ENCODE measurements at places on chromosomes 12 and 14.

GRCh38 chr12:111454311-111454710 lies 48.6 kb downstream of the SH2B3 start:
- no peak for DNase-seq

DNA sequence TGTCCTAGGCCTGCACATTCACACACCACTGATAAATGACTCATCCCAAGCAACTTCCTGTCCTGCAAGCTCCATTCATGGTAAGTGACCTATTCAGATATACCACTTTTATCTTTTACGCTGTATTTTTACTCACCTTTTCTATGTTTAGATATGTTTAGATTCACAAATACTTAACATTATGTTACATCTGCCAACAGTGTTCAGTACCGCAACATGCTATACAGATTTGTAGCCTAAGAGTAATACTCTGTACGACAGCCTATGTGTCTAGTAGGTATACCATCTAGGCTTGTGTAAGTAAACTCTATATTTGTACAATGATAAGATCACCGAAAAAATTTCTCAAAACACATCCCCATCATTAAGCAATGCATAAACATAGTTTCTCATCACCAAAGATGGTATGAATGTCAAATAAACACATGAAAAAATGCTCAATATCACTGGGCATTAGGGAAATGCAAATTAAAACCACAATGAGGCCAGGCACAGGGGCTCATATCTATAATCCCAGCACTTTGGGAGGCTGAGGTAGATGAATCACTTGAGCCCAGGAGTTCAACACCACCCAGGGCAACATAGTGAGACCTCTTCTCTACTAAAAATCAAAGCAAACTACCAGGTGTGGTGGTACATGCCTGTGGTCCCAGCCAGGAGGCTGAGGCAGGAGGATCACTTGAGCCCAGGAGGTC lies 20.7 kb downstream of the ATXN2 start:
- DNase-seq, result no peak

- no peak for DNase-seq
Observed at GRCh38 chr14:47710581-47710980, 35.2 kb upstream of the MDGA2 start.

- peak; percentile 95 for DNase-seq
Observed at GRCh38 chr12:113844495-113845210, 121.5 kb downstream of the RBM19 start.

DNA sequence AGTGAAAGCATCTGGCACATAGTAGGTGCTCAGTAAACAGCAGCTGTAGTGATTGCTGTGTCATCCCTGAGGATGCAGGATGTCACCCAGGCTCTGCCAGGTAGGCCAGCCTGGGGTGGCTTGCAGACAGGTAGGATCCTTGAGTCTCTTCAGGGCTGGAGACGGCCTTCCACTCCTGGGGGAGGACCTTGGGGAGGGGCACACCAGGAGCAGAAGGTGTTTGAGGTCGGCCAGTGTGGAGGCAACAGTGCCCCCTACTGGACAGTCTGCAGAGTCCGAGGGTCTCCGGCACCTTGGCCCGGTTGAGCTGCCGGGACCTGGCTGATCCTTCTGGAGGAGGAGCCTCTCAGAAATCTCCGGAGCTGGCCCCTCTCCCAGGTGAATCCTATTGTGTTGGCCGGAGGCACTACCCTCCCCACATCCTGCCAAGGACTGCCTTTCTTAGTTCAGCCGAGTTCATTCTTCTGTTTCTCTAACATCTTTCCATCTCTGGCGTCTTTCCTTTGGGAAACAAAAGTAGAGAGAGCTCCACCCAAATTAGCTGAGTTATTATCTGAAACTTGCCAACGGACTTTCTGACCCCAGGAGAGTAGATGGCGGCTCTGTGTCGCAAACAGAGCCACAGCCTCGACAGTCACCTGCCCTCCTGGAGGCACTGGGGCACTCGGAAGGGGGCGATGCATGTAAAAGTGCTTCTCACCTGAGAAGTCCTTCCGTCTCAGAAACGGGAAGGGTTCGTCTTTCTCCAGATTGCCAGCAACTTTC lies 41.8 kb upstream of the CLMN start:
- DNase-seq, result no peak

DNA sequence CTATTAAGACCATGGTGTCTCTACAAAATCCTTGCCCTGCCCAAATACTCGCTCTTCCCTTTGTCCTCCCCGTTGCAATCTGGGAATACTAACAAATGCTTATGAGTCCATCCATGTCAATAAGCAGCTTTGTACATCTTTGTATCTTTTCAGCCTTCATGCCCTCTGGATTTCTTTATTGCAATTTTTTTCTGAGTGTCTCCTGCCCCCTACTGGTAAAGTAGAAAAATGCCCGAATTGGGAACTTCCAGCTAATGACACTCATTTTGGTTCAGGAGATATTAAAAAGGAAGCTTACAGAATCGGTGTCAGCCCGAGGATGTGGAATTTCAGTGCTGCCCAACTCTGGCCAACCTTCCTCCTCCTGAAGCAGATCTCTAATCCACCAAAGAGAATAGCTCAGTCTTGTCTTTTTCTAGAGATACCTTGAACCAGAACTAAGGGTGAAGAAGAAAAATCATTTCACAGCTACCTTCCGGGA lies 46.0 kb downstream of the SH2B3 start:
- peak; percentile 70 for DNase-seq

- DNase-seq, result peak; percentile 92
Observed at GRCh38 chr14:67491741-67492507, 3.4 kb upstream of the TMEM229B start.

DNA sequence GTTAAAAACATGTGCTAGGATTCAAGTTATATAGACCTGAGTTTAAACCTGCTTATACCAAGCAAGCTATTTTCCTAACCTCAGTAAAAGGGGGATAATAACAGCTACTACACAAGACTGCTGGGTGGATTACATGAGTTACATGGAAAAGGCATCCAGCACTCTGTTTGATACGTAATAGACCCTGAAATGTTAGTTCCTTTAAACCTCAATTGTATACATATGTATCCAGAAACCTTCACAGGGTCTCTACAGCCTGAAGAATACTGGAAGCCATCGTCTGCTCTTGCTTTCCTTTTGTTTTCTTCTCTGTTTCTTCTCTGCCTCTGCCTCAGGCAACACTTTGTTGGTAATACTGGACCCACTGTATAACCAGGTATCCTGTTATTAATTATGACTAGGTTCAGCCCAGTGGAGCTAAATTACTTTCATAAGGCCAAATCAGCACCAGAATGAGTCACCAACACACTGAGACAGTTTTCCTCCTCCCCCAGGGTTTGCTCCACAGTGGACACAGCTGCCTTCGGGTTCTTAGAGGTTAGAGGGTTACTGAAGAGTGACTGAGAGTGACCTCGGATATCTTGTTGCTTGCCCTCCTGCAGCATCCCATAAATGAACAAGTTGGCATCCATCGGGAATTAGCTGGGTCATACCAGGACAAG lies 127.1 kb downstream of the CAPZA3 start:
- DNase-seq, result no peak
